ENCODE measurements at places on chromosomes 11 and 22.

- DNase-seq: peak; percentile 68
These were observed at the start of gene PHF21A for GRCh38 chr11:46121301-46121723. PHF21A (minus strand) TSS chr11:46121454; CDS start chr11:46084219, 37,235 bp downstream.

- no peak for DNase-seq
These were observed 21.6 kb downstream of the LRFN4 start for GRCh38 chr11:66878474-66878873.

GRCh38 chr22:44737406-44738346 is 14.7 kb upstream of the ARHGAP8 start:
- DNase-seq: no peak

- no peak for DNase-seq
These were observed 12.8 kb downstream of the CXCR5 start for GRCh38 chr11:118896472-118896913.

DNA sequence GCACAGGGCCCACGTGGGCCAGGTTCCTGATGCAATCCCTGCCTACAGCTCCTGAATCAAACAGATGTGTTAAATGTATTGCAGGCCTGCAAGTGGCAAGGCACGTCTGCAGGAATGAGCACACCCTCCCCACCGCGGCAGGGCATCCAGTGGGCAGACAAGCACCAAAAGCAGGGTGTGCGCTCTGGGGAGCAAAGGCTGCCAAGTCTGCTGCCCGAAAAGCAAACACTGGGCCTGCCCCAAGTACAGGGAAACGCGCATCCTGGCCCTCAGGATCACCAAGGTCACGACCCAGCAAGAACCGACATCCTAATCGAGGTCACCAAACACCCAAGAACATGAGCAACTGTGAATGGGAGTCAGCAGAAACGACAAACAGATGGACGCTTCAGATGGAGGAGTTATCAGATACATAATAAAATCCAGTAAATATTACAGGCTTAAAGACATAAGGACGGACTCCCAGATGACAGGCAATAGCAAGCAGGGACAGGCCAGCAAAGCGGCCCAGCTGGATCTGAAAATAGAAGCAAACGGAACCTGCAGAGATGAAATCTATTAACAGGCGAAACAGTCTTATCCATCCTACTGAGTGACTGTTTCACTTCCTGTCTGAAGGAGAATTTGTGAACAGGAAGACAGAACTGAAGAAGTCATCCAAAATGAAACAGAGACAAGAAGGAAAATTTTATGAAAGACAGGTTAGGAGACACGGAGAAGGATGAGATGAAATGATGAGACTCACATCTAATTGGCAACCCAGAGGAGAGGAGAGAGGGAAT is 26.7 kb downstream of the CARS1 start:
- DNase-seq: no peak

DNA sequence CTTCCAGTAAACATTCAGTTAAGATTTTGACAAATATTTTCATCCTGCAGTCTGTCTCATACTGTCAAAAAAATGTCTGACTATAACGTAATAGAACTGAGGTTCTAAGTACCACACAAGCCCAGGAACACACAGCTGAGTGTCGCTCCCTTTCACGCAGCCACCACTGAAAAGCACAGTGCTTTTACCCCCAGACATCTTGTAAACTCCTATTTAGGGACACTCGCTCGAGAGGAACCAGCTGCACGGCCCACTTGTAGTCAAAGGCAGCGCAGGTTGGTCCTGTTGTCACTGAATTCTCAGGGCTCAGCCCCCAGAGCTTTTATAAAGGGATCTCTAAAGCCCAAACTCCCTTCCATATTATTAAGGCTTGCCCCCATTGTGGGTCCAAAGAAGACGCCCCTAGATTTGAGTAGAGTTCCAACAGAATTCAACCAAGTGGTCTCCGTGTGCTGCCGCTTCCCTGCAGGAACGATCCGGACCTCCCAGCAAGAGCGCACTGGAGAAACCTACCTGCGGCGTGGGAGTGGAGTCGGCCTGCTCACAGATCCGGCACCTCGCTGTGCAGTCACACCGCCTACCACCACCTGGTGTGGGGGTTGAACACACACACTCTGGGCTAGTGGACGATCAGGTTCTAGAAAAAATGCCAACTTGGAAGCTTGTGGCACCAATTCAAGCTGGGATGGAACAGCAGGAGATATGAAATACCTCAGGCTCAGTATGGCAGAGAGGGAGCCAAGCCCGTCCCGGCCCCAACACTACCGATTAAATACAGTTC is 23.4 kb downstream of the ASPHD2 start:
- DNase-seq: no peak

DNA sequence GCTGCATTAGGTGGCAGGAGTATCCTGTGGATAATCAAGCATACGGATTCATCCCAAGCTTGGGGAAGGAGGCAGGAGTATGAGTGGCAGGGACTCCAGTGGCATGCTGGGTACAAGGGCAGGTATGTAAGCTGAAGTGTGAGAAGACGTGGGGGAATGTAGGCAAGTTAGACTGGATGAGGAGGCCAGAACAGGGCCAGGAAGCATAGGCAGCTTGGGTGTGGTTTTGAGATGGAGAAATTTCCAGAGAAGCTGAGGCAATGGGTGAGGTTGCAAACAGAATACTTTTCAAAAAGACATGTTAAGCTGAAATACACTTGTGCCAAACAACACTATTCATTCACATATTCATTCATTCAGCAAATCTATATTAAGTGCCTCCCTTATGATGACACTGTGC is 43.1 kb upstream of the AMOTL1 start:
- no peak for DNase-seq

DNA sequence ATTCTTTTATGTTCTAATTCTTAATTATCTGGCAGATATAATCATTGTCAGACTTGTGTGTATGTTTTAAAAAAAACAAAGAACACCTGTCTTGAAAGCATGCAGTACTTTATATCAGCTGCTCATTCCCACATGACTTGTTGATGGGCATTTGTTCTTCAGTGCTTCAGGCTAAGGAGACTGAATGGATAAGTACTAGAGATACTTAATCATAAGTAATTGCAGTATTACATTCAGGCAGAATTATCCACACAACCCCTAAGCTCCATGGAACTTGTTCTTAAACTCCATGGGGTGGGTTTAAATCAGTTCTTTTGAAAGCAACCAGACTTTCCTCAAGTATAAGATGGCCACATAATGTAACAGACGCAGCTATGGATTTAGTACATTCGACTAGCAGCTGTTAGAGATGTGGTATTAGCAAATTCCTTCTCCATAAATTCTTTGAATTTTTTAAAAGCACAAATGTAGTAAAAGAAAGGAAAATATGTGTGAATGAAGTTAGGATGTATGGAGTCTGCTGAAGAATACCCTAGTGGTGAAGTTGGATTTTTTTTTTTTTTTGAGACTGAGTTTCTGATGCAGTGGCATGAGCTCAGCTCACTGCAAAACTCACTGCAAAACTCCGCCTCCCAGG is 3.0 kb downstream of the JAM3 start:
- no peak for DNase-seq

Data from stimulated activated CD8-positive, alpha-beta memory T cell treated with anti-CD3 and anti-CD28 coated beads, Interleukin-2, amount 100 ng/mL, for 1 hour (primary cell).